ENCODE measurements at places on chromosomes 4 and X.

GRCh38 chrX:117610806-117611205, 505.8 kb downstream of the KLHL13 start:
- no peak for DNase-seq

DNA sequence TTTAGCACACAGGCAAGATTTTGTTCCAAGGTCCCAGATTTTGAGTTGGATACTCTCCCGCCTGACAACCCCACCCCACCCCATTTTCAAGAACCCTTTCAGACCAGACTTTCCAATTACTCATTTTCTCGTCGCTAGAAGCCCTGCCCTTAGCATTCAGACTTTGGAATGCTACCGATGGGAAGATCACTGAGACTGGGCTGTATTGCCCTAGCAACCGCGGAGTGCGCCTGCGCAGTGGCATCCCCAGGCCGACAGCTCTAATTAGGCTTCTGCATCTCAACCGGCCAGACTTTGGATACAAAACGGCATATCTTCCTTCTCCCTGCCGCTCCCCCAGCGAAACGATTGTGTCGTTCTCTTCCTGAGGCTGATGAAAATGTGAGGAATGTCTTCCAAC, 3.4 kb downstream of the MAGEE2 start:
- DNase-seq = no peak

DNA sequence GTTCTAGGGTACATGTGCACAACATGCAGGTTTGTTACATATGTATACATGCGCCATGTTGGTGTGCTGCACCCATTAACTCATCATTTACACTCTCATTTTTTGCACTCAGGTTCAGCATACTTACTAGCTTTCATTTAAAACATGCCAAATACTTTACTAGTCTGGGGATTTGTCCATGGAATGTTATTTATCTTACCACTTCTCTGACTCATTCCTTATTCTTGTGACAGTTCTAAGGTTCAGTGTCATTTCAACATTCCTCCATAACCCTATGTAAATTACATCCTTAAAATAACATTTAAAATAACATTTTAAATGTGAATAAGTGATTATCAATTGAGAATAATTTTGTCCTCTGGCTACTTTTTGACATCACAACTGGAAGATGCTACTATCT, 19.5 kb upstream of the SYTL5 start:
- DNase-seq = no peak

DNA sequence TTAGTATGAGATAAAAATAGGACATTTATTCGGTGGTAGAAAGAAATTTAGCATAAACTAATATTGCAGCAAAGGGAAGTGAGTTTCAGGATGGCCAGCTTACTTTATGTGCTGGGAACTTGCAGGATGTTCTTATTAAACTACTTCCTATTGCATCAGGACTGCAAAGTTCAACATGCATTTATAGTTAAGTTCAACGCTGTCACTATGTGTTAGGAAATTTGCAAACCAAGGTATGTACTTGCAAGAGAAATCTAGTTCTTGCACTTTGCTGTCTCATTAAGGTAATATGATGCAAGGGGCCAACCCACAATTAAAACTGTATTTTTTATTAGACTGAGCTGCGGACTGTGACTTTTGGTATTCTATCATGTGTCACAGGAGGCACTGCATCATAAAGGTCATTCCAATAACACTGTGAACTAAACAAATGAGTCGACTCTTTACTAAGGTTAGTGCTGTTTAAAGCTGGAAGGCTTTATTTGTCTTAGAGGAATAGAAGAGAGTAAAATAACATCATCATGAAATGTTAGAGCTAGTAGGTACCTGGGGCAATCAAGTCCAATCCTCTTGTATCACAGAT, 1525.7 kb upstream of the TENM3 start:
- DNase-seq = no peak

DNA sequence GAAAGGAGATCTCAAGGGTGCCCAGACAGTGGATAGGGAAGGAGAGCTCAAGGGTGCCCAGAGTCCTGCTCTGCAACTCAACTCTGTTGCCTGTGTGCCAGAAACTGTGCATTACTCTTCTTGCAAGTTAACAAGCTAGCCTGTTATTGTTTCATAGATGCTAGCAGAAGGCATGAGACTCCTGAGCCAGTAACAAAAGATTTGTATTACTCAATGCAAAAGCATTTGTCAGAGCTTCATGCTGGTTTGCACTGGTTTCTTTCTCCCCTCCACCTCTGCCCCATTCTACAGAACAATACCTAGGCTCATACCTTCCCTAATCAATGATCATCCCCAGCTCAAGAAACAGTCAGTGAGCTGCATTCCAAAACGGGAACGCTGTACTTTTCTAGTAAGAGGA, 124.5 kb upstream of the NEIL3 start:
- no peak for DNase-seq
